ENCODE measurements at places on chromosomes 5 and 9.

DNA sequence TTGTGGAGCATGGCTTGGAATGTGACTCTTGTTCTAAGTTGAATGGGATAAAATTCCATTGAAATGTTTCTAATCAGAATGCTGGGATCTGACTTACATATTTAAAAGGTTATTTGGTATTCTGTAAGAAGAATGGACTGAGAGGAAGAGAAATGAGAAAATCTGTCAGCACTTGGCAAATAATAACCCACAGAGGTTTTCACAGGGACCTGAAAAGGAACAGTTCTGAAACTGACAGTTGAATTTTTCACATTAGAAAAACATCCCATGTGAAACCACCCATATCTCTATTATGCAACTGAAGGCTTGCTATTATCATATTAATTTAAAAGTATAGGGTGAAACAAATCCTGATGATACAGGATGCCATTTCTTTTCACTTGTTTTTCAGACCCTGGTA, 302.7 kb downstream of the EPB41L4A start:
- no peak for DNase-seq

DNA sequence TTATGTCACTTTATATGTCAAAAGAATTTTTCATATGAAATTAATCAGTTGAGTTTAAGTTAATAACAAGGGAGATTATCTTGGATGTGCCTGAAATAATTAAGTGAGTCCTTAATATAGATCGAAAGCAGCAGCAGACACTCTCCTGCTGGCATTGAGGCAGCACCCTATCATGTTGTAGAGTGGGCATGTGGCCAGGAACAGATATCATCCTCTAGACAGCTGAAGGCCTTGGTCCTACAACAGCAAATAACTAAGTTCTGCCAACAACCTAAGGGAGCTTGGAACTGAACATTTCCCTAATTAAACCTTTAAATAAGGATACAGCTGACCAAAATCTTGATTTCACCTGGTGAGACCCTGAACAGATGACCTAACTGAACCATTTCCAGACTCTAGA, 25.8 kb upstream of the UGT3A1 start:
- DNase-seq: no peak

- DNase-seq: no peak
Observed at GRCh38 chr5:117318528-117318927, 743.9 kb upstream of the SEMA6A start.

GRCh38 chr9:115015018-115015635, 84.7 kb upstream of the TNFSF8 start:
- DNase-seq: no peak
